ENCODE measurements at places on chromosomes 6 and 20. TPM values are rescaled to one million over a fixed set of nuclear protein-coding genes. Genes with fewer than 3 reads are reported as not detected.

The PPP1R14C gene
- total RNA-seq = 91.5 TPM

The PAK1IP1 gene
- total RNA-seq = 9.3 TPM

The LCA5 gene
- total RNA-seq = 2.6 TPM

The ESR1 gene
- total RNA-seq = 0.75 TPM

The HSF2 gene
- 16.8 TPM for total RNA-seq

The HDGFL1 gene
- total RNA-seq = not detected

The VGLL2 gene
- 38.1 TPM for total RNA-seq

The GPLD1 gene
- total RNA-seq = 0.81 TPM

The CFB gene
- 5.0 TPM for total RNA-seq

DNA sequence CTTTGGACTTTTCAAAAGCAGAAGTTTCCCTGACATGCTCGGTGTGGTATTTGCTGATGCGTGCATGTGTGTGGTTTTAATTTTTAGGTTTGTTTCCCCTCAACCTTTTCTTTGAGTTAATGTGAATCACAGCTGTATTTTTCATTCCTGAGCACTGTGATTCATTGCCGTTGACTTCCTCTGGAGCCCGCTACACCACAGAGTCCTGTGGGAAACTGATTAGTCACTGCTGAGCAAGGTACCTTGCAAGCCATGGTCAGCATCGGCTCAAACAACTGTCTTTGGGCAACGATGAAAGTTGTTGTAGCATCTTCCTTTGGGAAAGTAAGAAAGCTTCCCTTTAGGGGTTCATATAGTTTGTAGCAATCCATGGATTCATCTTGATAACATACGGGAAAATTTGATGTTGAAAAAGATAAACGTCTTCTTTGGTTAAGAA is 57.5 kb downstream of the RIN2 start:
- DNase-seq = no peak

GRCh38 chr6:72296375-72296774 is 325.5 kb upstream of the KCNQ5 start:
- DNase-seq = no peak

DNA sequence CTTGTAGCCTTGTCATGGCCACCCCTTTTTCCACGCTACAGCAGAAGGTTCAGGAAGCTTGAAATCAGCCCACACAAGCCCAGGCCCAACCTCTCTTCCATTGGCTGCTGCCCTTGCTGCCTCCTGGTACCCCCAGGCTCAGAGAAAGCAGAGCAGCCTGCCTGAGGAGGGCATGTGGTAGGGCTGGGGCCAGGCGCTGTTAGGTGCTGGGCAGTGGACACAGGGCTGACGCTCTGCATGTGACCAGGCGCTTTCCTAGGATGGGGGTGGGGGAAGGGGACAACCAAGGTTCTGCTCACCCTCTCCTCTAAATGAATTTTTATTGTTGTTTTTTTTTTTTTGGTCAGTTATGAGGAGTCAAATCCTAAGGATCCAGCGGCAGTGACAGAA is 36.3 kb upstream of the ID1 start:
- no peak for DNase-seq

DNA sequence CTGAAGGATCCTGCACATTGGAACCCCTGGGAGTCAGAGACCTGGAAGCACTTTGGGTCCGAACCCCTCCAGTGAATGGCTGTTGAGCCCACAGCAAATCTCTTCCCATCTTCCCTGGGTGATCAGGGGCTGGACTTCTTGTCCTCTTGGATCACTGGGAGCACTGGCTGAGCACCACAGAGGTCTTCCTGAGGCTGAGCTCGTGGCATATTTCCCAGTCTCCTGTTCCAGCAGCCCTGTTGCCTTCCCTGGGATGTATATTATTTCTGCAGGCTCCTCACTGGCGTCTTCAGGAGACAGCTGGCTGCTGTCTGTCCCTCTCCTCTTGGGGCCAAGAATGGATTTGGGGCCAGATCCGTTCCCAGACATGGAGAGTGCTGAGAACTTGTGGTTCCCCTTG is 43.4 kb downstream of the PTK7 start:
- DNase-seq = peak; percentile 43

- no peak for DNase-seq
Observed at GRCh38 chr6:43070028-43070632, 6.0 kb upstream of the PTK7 start.

DNA sequence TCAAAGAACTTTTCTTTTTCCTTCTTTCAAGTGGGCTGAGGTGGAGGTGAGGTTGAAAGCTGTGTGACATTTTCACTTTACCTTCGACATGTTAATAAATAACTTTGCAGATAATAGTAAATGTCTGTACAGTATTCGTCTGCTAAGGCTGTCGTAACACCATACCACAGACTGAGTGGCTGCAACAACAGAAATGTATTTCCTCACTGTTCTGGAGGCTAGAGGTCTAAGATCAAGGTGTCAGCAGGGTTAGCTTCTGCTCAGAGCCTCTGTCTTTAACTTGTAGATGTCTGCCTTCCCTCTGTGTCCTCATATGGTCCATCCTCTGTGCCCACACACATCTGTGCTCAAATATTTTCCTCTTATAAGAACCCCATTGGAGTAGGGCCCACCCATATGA is 14.9 kb downstream of the PHACTR2 start:
- DNase-seq = no peak

DNA sequence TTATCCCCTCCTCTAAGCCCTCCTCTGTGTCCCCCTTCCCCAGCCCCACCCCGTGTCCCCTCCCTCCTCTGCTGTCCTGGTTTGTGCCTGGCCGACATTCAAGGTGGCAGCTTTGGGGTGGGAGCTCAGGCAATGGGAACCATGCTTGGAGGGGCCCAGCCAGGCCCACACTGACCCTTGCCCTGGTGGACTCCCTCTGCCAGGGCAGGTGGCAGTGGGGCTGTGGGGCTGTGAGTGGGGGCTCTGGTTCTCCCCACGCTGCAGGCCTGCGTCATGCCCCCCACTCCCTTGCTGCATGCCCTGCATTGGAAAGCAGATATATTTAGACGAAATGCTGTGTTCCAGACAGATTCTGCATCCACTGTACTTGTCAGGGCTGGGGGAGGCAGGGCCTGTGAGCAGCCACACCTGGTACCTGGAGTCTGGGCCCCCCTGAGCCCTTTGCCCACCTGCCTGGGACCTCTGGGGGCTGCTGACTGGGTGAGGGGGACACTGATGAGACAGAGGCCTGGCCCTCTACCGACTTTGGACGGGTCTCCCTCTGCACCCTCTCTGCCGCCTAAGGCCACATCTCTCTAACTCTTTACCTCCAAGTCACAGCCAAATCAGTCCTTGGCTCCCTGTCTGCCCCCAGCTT is 14.2 kb downstream of the DLGAP4 start:
- DNase-seq = no peak

DNA sequence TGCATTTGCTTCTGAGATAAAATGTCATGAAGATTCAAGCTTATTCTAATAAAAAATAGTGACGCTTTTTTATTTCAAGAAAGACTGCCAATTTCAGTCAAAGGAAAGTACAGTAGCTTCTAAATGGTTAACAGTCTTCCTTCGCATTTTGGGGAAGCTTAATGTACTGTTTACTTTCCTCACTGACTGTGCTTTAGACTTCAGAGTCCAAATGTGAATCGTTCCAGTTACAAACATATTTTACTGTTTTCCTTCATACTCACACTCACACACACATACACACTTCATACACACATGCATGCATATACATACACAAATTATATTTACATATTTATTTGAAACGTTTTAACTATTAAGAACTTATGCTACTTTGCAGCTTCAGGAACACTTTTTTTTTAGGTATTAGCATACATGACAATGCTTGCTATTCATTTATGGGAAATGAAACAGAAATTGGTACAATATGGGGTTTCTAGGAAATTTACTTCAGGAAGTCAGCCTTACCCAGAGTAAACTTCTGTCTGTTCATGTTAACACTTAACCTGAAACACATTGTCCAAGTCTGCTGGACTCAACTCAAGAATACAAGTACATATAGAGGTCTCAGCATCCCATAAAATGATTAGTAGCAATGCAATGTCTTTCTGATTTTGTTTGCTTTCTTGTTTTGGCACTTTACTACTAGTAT is 145.4 kb downstream of the RPS12 start:
- no peak for DNase-seq

DNA sequence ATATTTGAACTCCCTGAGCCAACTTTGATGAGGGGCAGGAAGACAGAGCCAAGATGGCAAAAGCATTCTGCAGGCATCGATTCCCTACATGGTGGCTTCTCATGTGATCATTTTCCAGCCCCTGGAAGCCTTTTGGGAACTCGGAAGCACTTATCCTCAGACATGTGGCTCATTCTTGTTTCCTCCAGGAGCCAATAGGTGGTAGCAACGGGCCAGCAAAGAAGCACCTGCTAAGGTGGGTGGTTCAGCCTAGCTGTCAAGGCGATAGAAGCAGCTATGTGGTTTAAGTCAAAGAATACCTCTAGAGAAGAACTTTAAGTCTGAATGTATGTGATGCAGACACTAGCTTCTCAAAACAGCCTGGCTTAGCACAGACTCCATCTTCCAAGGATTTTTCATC is 64.9 kb upstream of the PAX1 start:
- DNase-seq = no peak

- DNase-seq = no peak
Observed at GRCh38 chr6:71499667-71500066, 211.1 kb downstream of the OGFRL1 start.

DNA sequence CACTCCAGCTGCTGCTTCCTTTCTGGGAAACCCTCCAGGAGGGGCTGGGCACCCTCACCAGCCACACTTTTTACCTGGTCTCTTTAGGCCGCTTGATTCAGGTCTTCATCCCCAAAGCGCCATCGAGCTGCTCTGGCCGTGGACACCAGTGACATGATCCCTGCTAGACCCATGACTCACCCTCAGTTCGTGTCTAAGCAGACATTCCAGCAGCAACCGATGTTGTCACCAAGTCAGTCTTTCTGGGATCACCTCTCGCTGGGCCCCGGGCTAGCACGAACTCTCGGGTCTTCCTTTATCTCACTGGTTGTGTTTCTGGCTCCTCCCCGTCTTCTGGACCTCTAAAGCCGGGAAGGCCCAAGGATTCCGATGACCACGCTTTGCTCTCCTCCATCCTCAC is 43.0 kb upstream of the GPR31 start:
- peak; percentile 46 for DNase-seq

DNA sequence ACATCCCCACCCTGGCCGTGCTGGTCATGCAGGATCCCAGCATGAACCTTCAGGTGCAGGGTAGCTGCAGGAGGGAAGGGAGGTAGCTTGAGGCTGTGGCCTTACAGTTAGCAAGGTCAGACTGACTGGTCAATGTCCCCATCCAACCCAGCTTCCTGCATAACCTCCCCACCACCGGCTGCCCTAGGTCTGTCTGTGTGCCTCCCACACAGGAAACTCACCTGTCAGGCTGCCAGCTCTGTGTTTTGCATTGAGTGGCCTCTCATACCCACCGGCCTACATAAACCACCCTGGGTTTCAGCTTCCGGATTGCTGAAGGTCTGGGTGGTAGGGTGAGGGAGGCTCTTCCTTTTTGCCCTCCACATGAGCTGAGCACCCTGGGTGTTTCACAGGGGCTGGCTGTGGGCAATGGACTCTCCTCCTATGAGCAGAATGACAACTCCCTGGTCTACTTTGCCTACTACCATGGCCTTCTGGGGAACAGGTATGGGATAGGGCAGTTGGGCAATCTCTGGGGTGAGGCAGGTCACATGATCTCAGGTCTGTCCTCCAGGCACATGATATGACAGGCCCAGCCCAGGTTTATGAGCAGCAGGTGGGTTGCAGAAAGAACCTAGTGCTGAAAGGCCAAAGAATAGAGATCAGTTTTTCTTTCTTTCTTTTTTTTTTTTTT is 1.8 kb downstream of the CTSA start:
- DNase-seq = no peak

DNA sequence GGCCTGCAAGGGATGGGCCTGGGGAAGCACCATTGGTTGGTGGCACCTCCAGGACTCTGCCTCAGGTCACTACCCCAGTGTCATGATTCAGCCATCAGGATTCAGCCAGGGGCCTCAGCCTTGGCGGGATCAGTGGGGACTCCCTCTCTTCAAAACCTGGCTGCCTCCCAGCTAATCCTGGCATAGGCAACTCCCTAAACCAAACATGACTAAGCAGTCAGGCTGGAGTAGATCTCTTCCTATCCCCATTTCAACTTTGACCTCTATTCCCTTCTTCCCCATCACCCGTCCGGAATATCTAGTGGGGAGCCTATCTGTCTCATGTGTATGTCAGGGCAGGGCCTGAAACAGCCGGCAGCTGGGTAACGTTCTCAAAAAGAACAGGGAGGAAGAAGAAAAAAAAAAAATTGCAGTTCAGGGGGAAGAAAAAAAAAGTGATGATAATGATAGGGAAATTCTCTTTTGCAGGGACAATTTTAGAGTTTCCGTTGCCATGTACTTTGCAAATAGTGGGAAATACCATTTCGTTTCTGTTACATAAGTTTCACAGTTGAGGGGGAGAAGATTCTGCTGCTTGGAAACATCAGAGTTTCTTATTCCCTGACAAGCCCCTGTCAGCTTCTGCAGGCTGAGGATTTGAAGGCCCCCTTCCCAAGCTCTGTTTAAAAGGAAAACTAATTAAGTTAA is 4.1 kb upstream of the PREX1 start:
- no peak for DNase-seq

Measured in cardiac septum (tissue), 1 donor.